ENCODE measurements at places on chromosomes 3 and 15. TPM values are rescaled to one million over a fixed set of nuclear protein-coding genes. Genes with fewer than 3 reads are reported as not detected.
A peak's percentile ranks its signal among the peaks of the same experiment; 100 is the strongest.

GRCh38 chr3:195582947-195583346, 793 bp downstream of the APOD start:
- DNase-seq: no peak

ANKRD63 gene
- total RNA-seq: 1.0 TPM

GRCh38 chr3:194270627-194271459, 80.3 kb downstream of the CPN2 start:
- peak; percentile 90 for DNase-seq

GRCh38 chr15:39014682-39015081, 450.1 kb upstream of the RASGRP1 start:
- DNase-seq: no peak

ARL8B gene
- 62.0 TPM for total RNA-seq

DNA sequence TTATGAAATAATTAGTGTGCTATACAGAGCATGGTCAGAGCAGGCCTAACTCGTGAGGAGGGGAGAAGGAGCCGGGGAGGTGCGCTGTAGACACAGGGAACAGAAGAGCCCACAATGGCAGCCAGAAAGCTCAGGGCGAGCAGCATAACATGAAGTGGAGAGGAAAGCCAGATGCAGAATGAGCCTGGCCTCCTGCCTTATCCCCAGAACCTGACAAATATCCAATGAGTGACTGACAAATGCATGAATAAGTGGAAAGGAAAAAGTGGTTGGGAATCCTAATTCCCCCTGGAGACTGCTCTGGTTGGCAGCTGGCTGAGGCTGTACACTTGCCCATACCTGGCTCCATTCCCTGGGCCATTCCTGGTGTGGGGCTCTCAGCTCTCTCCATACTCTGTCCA, 9.2 kb upstream of the MST1R start:
- no peak for DNase-seq

UQCC5 gene
- 58.7 TPM for total RNA-seq

GRCh38 chr15:29285386-29285785, 15.8 kb upstream of the NSMCE3 start:
- no peak for DNase-seq

DNA sequence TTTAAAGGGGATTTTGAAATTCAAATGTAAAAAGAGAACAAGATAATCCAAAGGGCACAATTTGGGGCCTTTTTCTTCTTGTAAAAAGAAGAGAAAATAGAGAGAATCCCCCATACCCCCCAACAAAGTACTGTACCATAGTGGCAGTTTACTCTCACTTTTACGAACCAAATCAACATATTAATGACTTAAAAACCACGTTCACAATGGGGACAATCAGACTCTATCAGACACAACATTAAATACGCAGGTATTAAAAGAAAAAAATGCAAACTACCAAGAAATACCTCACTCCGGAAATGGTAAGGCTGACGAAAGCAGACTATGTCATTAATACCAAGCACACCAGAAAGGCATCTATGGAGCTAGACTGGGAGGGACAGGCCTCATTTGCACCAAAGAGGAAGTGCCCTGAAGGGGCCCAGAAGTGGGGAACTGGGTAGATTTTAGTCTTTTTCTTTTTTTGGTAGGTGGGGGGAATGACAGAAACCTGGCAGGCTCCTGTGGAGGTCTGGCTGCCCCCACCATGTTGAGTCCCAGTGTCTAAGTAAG, 134.3 kb downstream of the TIGIT start:
- DNase-seq: no peak

DNA sequence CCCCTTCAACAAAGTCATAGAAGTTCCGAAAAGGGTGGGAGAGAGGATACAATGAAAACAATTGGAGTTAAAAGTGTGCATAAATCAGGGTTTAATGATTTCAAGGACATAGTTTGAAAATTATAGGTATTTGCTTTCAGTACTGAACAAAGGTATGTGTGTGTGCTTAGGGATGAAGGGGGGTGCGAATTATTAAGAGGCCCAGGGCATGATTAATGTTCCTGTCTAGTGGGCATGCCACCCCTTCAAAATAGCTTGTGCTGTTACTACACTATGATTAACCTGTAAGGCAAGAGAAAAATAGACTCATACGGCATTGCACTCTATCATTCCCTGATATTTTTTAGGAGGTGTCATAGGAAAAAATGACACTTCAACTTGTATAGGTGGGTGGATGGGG, 731.6 kb downstream of the NAALADL2 start:
- DNase-seq: no peak

DNA sequence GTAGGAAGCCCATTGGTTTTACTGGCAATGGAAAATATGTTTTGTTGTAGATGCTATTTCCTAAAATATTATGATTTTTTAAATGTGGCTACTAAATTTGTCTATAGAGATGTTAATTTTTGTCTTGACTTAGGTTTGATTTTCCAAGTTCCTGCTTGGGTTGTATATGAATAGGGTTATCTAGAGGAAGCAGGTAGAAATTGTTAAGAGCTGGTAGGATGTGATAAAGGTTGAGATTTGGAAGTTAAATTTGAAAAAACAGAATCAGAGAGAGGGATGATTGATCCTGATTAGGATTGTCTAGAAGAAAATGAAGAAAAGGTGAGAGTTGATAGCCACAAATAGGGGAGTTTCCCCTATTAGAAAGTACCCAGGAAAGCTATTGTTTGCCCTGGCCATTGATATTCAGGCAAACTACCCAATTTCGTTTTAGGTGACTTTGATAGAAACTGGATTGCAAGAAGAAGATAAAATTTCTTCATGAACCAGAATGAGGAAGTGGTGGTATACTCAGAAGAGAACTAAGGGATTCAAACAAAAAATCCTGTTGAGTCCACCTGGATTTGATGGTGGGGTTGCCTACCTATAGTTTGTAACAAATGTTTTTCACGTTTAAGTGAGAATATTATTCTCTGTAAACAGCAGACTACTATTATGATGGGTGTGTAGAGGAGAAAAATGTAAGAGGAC, 91.2 kb upstream of the PHLDB2 start:
- DNase-seq: no peak

GCSAM gene
- total RNA-seq: not detected

Measured in left ventricle myocardium superior (tissue), 1 donor.